ENCODE measurements at places on chromosomes 1 and 21.
A peak's percentile ranks its signal among the peaks of the same experiment; 100 is the strongest.

DNA sequence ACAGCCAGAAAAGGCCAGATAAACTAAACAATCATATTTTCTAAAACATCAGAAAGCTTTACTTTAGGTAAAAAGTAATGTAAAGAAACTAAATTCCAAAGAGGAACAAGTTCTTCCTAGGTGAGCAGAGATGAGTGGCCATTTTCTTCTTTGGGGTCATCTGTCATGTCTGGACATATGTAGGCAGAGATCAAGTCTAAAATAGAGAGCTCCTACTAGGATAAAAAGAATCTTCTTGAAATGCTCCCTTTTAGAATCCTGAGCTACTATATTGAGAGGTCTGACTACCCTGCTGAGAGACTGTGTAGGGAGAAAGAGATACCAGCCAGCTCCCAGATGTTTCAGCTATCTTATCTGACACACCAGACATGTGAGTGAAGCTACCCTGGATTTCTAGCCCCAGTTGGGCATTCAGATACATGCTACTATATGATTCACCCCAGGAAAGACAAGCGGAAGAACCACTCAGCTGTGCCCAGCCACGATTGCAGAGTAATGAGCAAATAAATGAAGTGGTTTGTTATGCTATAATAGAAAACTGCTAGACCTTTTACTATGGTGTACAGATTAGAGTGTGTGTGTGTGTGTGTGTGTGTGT, 80.1 kb downstream of the TTLL7 start:
- no peak for DNase-seq

DNA sequence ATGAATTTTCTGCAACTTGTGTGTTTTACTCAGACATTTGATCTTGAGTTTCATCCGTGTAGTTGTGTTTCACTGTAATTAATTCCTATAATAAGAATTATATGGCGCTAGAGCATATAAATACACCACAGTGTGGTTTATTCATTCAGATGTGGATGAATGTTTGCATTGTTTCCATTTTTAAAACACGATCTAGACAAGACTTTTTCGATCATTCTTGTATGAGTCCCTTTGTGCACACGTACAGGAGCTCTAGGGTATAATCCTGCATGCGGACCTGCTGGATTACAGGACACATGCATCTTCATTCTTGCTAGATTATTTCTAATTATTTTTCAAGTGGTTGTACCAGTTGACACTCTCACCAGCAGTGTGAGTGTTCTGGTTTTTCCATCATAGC, 46.8 kb upstream of the CNIH3 start:
- no peak for DNase-seq

DNA sequence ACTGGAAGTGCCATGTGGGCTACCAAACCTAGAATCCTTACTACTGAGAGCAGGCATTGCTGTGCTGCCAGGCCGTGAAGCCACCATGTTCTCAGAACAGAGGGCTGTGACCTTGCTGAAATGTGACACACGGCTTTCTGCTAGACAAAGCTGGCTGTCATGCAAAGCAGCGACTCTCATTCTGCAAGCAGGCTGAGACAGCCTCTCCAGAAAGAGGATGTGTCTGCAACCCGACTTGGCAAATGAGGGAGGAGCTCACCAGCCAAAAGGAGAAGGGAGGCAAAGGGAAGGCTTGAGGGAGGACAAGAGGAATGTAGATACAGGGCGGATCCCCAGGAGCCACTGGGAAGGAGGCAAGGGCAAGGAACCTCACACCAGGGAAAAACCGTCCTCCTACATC, 85.7 kb upstream of the KRTAP19-8 start:
- no peak for DNase-seq

GRCh38 chr1:162873671-162874666, 13.0 kb upstream of the CCDC190 start:
- peak; percentile 94 for DNase-seq

- DNase-seq = peak; percentile 48
These were observed 20.5 kb upstream of the RPTN start for GRCh38 chr1:152179566-152179965.

- DNase-seq = no peak
These were observed 30.0 kb upstream of the C1orf185 start for GRCh38 chr1:51072043-51072439.

GRCh38 chr1:61271412-61271789, 189.0 kb downstream of the NFIA start:
- no peak for DNase-seq

- no peak for DNase-seq
These were observed 7.9 kb downstream of the AKT3 start for GRCh38 chr1:243842161-243842560.

Data from M059J (cell line).